Esophagus muscularis mucosa (tissue), 4 donors: ENCODE measurements at places on chromosomes 3 and 15. TPM values are rescaled to one million over a fixed set of nuclear protein-coding genes. Genes with fewer than 3 reads are reported as not detected.

- H3K36me3 ChIP-seq: no peaks in the 10 kb centered on the region
- H3K27me3 ChIP-seq: no peaks in the 10 kb centered on the region
- DNase-seq: no peak
- no peaks in the 10 kb centered on the region for H3K4me1 ChIP-seq
Measured at GRCh38 chr3:176514297-176514696, 683.0 kb downstream of the TBL1XR1 start.

Gene SH3GL3
- 0.19 TPM for total RNA-seq

DNA sequence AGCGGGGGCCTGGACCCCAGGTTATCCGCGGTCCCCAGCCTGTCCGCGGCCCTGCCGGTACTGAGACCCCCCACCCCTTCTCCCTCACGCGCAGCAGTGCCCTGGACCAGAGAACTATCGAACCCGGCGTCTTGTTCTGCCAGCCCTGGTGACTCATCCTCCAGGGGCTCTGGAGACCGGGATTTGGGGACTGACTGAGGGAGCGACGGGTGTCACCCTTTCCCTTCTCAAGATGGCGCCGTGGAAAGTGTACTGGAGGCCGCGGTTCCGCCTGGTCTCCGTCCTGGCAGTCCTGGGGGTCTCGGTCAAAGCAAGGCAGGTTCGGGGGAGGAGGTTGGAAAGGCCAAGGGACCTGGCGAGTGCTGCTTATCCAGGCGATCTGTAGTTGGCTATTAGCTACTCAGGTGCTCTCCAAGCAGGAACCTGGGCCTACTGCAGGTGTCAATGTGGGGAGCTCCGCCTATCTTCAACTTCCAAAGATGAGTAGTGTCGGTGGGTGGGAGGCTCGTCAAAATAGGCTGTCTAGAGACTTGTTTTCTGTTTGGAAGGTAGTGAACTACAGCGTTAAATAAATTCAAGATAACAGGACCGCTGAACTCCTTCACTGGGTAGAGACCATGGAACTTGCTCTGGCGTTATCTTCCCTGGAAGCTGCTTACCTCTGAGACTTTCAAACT is 790 bp downstream of the RAB5A start:
- H3K27ac ChIP-seq: peak overlapping the region; percentile 93
- H3K4me1 ChIP-seq: peaks cover 50% of the 10 kb centered on the region
- no peak for DNase-seq

GRCh38 chr3:140440446-140440845 is 237.4 kb upstream of the TRIM42 start:
- H3K36me3 ChIP-seq: no peaks in the 10 kb centered on the region
- H3K4me1 ChIP-seq: no peaks in the 10 kb centered on the region
- H3K27ac ChIP-seq: no peak overlapping the region
- no peak overlapping the region for H3K4me3 ChIP-seq
- DNase-seq: no peak
- no peaks in the 10 kb centered on the region for H3K27me3 ChIP-seq

DNA sequence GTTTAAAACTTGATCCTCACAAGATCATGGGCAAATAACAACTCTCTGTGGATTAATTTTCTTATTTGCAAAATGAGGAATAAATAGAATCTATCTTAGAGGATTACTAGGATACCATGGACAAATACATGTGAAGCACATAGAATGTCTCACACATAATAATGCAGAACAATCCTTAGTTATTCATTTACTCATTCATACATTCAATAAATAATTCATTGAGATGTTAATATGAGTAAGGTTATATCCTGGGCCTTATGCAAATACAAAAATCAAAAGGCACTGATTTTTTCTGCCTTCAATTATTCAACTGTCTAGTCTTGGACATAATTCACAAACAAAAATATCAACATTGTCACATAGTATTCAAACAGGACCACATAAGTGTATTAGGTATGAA is 654.1 kb downstream of the MECOM start:
- DNase-seq: no peak
- H3K4me3 ChIP-seq: no peak overlapping the region
- no peak overlapping the region for H3K27ac ChIP-seq
- H3K4me1 ChIP-seq: no peaks in the 10 kb centered on the region
- no peaks in the 10 kb centered on the region for H3K27me3 ChIP-seq

DNA sequence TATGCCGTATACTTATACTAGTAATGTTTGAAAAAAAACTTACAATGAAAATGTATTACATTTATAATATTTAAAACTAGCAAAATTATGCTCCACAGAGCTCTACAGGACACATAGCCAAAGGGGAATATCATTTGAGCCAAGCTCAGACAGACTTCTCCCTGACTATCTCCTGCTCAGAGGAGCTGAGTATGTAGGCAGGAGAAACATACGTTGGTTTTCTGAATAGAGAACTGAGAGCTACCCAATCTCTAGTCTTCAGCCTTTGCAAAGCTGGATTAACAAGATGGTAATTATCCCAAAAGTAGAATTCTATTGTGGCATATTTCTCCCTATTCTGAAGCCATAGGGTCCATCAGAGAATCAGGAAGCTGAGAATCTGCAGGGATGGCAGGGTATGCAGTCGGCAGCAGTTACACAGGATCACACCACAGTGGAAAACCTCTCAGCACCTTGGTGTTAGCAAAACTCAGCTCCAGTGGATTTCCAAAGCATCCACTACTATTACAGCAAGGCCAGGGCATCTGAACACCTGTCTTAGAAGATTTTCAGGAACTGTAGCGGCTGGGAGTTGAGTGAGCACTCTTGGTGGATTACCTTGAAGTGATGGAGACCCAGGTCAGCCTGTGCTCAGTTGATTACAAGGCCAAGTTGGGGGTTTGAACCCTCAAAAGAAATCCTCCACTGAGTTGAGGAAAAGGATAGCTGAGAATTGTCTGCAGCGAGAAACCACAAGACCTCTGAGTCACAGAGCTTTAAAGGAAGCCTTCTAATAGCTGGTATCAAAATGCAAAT is 30.1 kb downstream of the GPR15 start:
- no peak overlapping the region for H3K27ac ChIP-seq
- no peaks in the 10 kb centered on the region for H3K27me3 ChIP-seq
- DNase-seq: no peak
- no peak overlapping the region for H3K4me3 ChIP-seq

Gene SEMA3B
- total RNA-seq: 37.4 TPM
